ENCODE measurements at places on chromosomes 2 and 18.

DNA sequence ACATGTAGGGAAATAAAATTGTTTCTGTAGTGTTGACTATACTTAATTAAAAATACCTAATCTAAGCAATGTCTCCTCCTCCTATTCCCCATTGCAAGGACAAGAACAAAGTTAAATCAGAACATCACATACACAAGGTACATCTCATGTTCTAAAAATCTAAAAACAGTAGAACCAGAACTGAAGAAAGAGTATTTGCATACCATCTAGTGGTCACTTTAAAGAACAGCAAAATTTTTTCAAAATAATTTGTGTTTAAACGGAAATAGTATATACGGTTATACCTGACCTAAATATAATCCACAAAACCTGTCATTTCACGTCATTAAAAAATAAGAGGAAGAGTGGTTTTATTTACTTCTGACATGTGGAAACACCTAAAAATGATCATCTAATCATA, 294.3 kb upstream of the KCNH7 start:
- no peak for DNase-seq

DNA sequence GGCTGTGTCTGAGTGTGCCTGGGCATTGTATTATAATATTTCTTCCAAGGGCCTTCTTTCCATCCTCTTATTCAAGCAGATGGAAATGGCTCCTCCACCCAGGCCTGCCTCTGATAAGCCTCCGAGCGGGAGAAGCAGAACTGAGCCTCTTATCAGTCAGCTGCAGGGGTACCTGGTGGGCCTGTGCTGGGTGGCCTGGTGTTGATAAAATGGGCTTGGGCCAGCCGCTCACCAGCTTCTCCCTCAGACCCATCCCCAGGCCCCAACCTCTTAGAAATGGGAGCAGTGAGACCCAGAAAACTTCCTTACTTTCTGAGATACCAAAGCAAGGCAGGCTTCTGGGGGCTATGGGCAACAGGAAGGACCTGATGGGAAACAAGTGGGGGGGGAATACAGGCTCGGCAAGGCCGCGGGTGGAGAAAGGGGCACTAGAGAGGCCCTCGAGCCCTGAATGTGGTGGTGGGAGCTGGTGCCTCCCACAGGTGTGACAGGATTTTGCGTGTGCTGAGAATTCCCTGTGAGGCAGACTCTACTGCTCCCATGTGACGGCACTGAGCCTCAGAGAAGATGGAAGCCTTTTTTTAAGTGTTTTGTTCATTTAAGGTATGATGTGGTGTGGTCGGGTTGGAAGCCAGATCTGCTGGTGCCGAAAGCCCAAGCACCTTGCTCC, 18.3 kb downstream of the GYPC start:
- no peak for DNase-seq

DNA sequence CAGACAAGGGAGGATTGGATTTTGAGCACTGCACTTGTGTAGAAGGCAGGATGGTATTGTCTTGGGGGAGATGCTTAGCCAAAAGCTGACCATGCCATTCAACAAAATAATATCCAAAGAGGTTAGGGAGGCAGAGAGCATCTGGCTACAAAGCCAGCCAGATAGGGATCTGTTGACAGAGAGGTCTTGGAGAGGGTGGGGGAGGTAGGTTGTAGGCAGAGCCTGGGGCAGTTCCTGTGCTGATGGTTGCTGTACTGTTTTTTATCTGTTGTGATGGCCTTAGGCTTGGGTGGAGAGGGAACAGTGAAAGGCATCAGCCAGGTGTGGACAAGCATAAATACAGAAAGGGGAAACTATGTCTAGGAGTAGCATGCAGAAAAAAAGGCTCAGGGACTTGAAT, 100.9 kb downstream of the AQP4 start:
- no peak for DNase-seq

DNA sequence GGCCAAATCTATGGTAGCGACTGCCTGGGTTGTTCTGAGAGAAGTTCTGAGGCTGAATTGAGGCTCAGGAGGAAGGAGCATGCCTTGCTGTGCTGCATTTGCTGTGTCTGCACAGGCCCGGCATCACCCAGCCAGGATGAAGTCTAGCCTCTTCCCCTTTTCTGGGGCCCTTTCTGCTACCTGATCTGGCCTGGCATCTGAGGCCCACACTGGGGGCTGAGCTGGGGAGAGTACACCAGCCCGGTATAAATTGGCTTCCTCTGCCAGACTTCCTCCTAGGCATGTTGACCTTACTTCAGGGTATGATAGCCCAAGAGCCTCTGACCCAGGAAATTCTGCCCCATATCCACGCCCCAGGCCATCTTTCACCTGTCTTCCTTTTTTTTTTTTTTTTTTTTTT, 30.0 kb downstream of the MRPL35 start:
- DNase-seq: no peak

DNA sequence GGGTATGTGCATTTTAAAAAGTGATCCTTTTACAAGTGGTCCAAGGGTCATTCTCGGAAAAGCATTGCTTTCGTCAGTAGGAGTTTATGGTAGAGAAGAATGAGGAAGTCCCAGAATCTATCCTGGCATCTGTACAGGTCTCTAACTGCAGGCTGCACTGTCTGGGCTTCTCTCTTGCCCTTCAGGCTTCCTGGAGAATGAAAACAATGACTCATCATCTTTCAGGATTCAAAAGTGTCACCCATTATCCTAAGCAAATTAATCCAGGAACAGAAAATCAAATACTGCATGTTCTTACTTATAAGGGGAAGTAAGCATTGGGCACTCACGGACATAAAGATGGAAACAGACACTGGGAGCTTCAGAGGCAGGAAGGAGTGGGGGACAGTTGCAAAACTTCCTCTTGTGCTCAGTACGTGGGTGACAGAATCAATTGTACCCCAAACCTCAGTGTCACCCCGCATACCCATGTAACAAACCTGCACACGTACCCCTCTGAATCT, 60.2 kb upstream of the TXNDC2 start:
- no peak for DNase-seq

DNA sequence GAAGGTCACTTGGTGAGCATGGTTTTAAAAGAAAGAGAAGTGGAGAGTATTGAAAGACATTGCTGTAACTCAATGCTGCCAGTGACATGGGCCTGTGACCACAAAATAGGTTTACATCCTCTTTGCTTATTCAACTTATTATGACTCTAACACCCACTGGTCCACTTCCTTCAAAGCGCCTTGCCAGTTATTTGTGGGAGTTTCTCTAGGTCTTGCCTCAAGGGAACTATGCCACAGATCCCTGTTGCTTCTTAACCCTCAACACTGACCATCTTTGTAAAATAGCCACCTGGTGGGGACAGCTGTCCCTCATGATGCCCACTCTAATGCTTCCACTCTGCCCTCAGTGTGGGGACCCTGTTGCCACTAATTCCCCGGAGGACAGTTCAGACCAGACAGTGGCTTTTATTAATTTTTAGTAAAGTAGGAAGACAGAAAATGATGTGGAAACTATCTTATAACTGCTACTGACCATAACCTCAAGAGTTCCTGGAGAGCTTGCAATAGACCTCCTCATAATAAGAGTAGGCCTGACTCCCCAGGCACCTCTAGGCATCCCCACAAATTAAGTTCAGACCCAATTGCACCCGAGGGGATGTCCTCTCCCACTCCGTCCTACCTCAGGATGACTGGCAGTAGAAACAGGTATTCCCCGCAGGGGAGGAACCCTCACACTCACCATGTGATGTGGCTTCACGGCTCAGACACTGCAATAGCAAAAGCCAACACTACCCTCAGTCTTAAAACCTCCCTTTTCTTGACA, 31.3 kb upstream of the SLC25A52 start:
- no peak for DNase-seq

- no peak for DNase-seq
These were observed 7.7 kb upstream of the YWHAQ start for GRCh38 chr2:9638532-9638931.

DNA sequence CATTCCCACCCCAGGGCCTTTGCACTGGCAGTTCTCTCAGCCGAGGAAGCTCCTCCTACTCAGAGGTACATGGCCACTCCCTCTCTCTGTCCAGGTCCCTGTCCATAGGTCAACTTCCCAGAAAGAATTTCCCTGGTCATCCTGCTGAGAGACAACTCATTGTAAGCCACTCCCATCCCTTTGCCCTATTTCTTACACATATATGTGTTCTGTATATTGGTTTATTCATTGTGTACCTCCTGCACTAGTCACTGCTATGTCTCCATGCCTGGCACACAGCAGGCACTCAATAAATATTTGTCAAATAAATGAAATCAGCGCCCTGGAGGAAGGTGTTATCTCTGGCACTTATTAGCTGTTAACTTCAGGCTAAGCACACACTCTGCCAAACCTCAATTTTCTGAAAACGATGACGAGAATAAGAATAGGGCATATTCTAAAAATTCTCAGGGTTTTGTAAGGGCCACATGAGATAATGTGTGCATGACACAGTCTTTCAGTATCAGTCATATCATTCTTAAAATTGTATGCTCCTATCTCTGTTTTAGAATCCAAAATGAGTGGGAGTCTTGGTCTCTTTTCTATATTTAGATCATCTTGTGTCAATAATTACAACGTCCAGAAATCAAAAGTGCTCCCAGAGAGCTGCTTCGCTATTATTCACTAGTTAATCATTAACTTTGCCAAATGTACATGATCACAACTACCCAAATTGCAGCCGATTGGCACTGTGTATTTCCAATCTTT, 198.0 kb downstream of the ALK start:
- no peak for DNase-seq

GRCh38 chr2:85430752-85431569, 12.4 kb downstream of the SH2D6 start:
- DNase-seq: no peak

DNA sequence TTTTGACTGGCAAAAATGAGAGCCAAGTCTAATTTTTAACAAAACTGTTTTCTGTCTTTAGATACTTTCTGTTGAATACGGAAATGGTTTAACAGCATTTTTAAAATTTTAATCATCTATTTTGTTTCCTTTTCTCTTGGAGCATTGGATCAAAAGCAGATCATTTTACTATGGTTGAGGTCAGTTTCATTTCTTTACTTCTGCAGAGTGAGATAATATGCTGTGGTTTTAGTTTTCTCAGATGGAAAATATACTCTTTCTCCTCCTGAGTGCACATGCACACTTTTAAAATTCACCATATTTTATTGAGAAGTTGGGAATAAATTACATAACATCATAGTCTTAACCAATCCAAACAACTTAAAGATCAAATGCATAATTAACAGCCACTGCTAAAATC, 283.3 kb downstream of the SLC8A1 start:
- DNase-seq: no peak
